ENCODE measurements at places on chromosomes 7 and 10.

DNA sequence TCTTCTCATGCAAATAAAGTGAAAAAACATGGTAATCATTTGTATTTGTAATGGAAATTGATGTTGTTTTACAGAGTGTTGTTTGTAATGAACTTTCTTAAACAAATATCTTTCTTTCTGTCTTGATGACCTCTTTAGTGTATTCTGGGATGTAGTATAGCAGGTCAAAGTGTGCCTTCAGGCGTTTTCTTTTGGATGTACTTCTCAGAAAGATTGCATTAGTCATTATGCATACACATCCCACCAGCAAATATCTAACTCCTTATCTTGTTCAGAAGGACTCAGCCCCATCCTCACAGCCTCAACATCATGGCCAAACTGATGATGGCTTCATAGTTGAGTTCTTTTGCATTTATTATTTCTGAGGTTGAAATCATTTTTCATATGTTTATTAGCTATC lies 124.7 kb downstream of the LRRC18 start:
- no peaks in the 10 kb centered on the region for H3K36me3 ChIP-seq
- H3K4me1 ChIP-seq, result no peaks in the 10 kb centered on the region
- DNase-seq, result no peak
- no peak overlapping the region for H3K4me3 ChIP-seq
- H3K27ac ChIP-seq, result no peak overlapping the region

DNA sequence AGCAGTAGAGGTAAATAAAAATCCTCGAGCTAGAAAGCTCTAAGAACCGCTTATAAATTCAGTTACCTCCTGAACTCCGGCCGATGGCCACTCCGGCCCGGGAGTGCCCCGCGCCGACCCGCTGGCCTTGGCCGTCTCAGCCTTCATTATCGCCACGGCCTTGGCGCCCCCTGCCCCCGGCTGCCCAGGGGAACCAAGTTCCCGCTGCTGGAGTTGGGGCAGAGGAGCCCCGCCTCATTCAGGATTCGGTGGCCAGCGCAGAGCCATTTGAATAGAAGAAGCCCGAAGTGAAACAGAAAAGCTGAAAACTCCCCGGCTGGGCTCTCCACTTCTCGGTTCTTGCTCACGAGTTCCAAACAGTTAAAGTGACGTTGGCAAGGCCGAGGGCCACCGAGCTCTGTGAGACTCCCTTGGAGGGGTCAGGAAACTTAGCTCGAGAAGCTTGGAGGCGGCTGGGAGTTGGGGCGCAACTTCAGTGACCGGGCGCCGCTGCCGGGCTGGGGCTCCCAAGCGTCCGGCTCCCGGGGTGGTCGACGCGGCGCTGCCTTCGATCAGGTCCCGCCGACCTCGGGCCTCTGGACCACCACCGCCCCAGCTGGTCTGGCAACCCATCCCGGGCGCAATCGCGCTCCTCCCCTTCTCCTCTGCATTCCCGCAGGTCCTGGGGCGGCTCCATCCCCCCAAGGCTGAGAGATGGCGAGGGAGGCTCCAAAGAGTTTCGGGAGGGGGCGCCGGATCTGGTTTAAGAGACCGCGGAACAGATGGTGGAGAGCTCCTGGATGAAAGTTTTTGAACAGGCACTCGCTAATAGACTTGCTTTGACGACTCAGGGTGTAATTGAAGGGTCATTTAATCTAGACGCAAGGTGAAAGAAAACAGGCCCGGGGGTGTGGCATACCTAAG lies 5.8 kb upstream of the FEZF1 start:
- no peak for DNase-seq
- no peak overlapping the region for H3K4me3 ChIP-seq
- 0 out of 2 replicates have a peak, but pooled peaks cover 2% of the 10 kb centered on the region for H3K27me3 ChIP-seq
- no peaks in the 10 kb centered on the region for H3K4me1 ChIP-seq
- H3K36me3 ChIP-seq, result no peaks in the 10 kb centered on the region

DNA sequence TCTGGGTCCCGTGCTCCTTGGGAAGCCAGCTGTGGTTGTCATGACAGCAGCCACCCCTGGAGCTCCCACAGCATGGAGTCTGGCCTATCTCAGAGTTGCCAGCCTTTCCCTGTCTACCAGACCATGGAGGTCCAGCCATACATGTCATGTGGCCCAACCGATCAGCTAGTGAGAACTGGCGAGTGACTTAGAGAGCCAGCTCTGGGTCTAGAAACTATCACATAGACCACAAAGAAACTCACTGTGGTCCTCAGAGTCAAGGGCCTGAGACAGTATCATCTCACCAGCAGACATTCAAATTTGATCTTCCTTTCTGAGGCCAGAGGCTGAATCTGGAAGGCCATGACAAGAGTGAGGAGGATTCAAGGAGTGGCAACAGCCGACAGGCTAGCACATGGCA lies 223.3 kb upstream of the GPR26 start:
- H3K27ac ChIP-seq, result no peak overlapping the region
- H3K4me1 ChIP-seq, result no peaks in the 10 kb centered on the region
- H3K4me3 ChIP-seq, result no peak overlapping the region
- H3K36me3 ChIP-seq, result no peaks in the 10 kb centered on the region

- no peak overlapping the region for H3K27ac ChIP-seq
- no peaks in the 10 kb centered on the region for H3K36me3 ChIP-seq
- DNase-seq, result no peak
Observed at GRCh38 chr7:11633310-11633709, 198.7 kb downstream of the THSD7A start.

GRCh38 chr7:32594965-32595490 lies 99.7 kb downstream of the AVL9 start:
- H3K4me3 ChIP-seq, result no peak overlapping the region
- no peak for DNase-seq
- H3K27ac ChIP-seq, result no peak overlapping the region

DNA sequence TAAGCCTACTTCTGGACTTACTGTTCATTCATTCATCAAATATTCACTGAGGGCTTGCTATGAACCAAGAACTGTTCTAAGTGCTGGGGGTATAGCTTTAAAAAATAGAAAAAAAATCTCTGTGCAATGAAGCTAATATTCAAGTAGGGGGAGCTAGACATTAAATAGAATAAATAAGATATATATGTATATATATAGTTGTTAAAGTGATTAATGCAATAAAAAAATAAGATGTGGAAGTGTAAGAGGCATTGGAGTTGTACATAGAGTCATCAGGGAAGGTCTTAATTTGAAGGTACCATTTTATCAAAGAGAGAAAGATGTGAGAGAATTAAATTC lies 181.2 kb upstream of the AGR3 start:
- H3K36me3 ChIP-seq, result no peaks in the 10 kb centered on the region
- H3K27ac ChIP-seq, result no peak overlapping the region
- no peaks in the 10 kb centered on the region for H3K27me3 ChIP-seq
- no peak for DNase-seq
- H3K4me1 ChIP-seq, result no peaks in the 10 kb centered on the region

- H3K27ac ChIP-seq, result peak overlapping the region; percentile 16
- no peaks in the 10 kb centered on the region for H3K27me3 ChIP-seq
- H3K36me3 ChIP-seq, result no peaks in the 10 kb centered on the region
- H3K4me1 ChIP-seq, result peaks cover 14% of the 10 kb centered on the region
Observed at GRCh38 chr7:148883266-148884048, 634 bp downstream of the EZH2 start.

GRCh38 chr10:98528805-98529183 lies 82.1 kb upstream of the HPS1 start:
- H3K27me3 ChIP-seq, result peaks cover 57% of the 10 kb centered on the region
- no peak for DNase-seq
- no peaks in the 10 kb centered on the region for H3K4me1 ChIP-seq
- H3K36me3 ChIP-seq, result no peaks in the 10 kb centered on the region
- no peak overlapping the region for H3K4me3 ChIP-seq
- no peak overlapping the region for H3K27ac ChIP-seq

DNA sequence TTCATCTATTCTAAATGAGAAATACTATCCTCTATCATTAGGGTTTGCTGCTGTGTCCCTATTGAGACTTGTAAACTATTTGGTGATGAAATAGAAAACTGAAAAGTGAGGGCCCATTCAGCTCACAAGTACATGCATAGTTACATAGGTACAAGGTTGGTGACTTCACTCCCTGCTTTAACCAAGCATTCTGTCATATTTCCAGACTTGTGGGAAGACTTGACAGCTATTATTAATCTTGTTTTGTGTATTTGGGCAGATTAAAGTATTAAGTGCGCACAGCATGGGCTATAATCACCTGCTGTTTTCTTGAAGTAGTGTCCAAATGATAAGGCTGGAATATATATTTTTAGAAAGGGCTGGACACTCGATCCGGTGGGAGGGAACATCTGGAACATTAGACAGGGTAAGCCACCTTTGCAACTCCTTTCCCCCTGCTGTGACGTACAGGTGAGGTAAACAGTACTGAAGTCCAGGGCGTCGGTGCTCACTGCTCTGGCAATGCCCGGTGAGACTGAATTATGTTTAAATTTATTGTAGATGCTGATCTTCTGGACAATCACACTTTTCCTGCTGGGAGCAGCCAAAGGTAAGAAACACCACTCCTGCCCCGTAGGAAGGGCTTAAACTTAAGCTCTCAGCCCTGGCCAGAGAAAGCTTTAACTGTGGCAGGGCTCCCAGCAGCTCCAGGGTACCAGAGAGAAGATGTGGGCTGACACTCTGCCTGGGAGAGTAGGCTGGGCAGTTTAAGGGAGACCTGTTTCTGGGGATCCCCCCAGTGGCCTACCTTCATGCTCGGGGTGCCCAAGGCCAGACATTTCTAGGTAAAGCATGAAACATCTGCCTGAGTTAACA lies at the start of gene PNLIPRP1:
PNLIPRP1 (plus strand) TSS at position 370 of the 855 bp plus-strand sequence; CDS start at position 541, 171 bp downstream.
- no peaks in the 10 kb centered on the region for H3K4me1 ChIP-seq
- no peaks in the 10 kb centered on the region for H3K36me3 ChIP-seq
- H3K4me3 ChIP-seq, result no peak within 1 kb of the TSS
- DNase-seq, result no peak
- H3K27me3 ChIP-seq, result peaks cover 61% of the 10 kb centered on the region

GRCh38 chr7:106957766-106958165 lies 86.7 kb upstream of the PRKAR2B start:
- no peak overlapping the region for H3K4me3 ChIP-seq
- no peaks in the 10 kb centered on the region for H3K27me3 ChIP-seq
- no peaks in the 10 kb centered on the region for H3K36me3 ChIP-seq
- H3K27ac ChIP-seq, result no peak overlapping the region
- DNase-seq, result peak; percentile 41

DNA sequence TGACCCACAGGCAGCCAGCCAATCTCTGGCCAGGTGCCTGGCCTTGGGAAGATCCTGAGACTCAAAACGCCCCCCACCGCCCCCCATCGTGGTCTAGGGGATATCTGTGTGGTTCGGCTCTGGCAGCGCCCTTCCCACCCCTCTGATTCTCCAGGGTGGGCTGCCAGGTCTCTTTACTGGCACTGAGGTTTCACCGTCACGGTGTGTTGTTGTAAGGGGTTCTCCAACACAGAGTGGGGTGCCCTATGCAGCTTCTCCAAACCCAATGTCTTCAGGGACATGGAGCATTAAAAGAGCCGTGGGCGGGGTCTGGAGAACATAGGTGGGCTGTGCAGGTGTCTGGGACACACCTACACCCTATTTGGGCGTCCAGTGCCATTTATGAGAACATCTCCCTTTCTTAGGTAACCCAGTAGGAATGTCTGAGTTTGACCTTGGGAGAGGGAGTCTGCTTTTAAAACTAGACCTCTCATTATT lies 1.5 kb downstream of the MAFK start:
- H3K36me3 ChIP-seq, result peaks cover 5% of the 10 kb centered on the region
- H3K4me3 ChIP-seq, result peak overlapping the region; percentile 64
- no peak for DNase-seq

GRCh38 chr7:31778296-31778695 lies 91.3 kb downstream of the PPP1R17 start:
- DNase-seq, result no peak
- no peak overlapping the region for H3K27ac ChIP-seq
- H3K36me3 ChIP-seq, result no peaks in the 10 kb centered on the region

DNA sequence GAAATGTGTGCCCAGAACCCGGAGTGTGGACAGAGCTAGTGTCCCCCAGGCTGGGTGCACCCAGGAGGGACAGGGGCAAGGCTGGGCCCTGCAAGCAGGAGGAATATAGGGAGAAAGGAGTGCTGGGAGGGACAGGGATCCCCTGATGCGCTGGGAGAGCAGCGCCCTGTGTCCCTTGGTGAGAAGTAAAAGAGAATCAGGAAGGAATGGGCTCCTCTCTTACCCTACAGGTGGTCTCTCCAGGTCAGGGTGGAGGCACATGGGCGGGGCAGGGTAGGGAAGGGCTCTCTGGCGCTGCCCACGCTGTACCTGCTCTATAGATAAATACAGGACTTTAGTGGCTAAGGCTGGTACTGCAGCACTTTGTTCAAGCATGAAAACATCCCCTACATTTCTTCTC lies 753.8 kb downstream of the GRID1 start:
- no peak overlapping the region for H3K4me3 ChIP-seq
- H3K27ac ChIP-seq, result no peak overlapping the region
- no peaks in the 10 kb centered on the region for H3K36me3 ChIP-seq
- DNase-seq, result no peak
- H3K27me3 ChIP-seq, result no peaks in the 10 kb centered on the region

- H3K4me1 ChIP-seq, result no peaks in the 10 kb centered on the region
- no peaks in the 10 kb centered on the region for H3K36me3 ChIP-seq
- H3K27ac ChIP-seq, result no peak overlapping the region
- H3K4me3 ChIP-seq, result no peak overlapping the region
- no peaks in the 10 kb centered on the region for H3K27me3 ChIP-seq
- peak; percentile 3 for DNase-seq
Observed at GRCh38 chr10:21675157-21675796, 141.2 kb downstream of the MLLT10 start.

- DNase-seq, result no peak
- no peaks in the 10 kb centered on the region for H3K36me3 ChIP-seq
- no peaks in the 10 kb centered on the region for H3K4me1 ChIP-seq
Observed at GRCh38 chr10:33125522-33126517, 167.8 kb upstream of the ITGB1 start.

DNA sequence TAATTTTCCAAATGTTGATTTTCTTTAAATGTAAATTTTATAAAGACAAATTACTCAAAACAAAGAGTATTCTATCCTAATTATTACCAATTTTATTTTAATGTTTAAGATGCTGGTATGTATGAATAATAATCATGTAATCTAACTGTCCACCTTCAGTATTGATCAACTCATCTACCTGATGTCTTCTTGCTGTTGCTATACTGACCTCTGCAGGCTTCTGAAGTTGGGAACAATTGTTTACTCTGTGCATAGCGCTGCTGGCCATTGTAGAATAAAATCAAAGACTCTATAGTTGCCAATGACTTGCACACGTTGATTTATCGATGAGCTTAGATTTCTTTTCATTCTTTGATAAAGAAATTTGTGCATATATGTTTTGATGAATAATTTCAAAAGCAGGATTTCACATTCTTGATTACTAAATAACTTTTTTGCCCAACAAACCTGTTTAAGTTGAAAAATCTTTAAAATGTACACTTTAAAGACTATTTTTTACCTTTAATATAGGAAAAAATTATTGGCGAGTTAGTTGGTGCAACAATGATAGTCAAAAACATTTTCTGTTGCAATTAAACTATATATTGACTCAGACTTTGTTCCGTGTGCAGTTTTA lies 282.3 kb downstream of the TFEC start:
- no peaks in the 10 kb centered on the region for H3K27me3 ChIP-seq
- no peak overlapping the region for H3K4me3 ChIP-seq
- no peaks in the 10 kb centered on the region for H3K36me3 ChIP-seq
- DNase-seq, result no peak
- H3K4me1 ChIP-seq, result no peaks in the 10 kb centered on the region
- H3K27ac ChIP-seq, result no peak overlapping the region

All from PC-9 (cell line).